Epithelial cell of umbilical artery (primary cell): ENCODE measurements at places on chromosomes 6 and 20. TPM values are rescaled to one million over a fixed set of nuclear protein-coding genes. Genes with fewer than 3 reads are reported as not detected.

The MYBL2 gene
- total RNA-seq: 19.8 and 19.9 TPM in 2 replicates

The CDC25B gene
- total RNA-seq: 10.7 and 14.9 TPM in 2 replicates

The SPDEF gene
- total RNA-seq: not detected in 2 replicates

The NOTCH4 gene
- total RNA-seq: 42.4 and 52.3 TPM in 2 replicates

The DCDC2 gene
- total RNA-seq: under 0.01 and 0.15 TPM in 2 replicates

The OLIG3 gene
- total RNA-seq: not detected in 2 replicates

The GTSF1L gene
- total RNA-seq: 0.32 TPM in 1 of 2 replicates, not detected in the other

The LBP gene
- not detected in 2 replicates for total RNA-seq

The DNAH8 gene
- total RNA-seq: 0.65 and 0.76 TPM in 2 replicates

The FAM209B gene
- not detected in 2 replicates for total RNA-seq

The NMBR gene
- not detected in 2 replicates for total RNA-seq

The PKIB gene
- total RNA-seq: 0.76 and 0.97 TPM in 2 replicates

The NFKBIE gene
- 10.4 and 28.7 TPM in 2 replicates for total RNA-seq

The ROMO1 gene
- total RNA-seq: 164 and 382 TPM in 2 replicates

The IMPG1 gene
- under 0.01 TPM in 1 of 2 replicates, not detected in the other for total RNA-seq

The THBS2 gene
- total RNA-seq: 3.6 and 6.5 TPM in 2 replicates

The RAB44 gene
- not detected in 2 replicates for total RNA-seq

The ABT1 gene
- 24.7 and 26.6 TPM in 2 replicates for total RNA-seq

The CLDN20 gene
- 0.30 TPM in 1 of 2 replicates, not detected in the other for total RNA-seq

The OR11A1 gene
- total RNA-seq: not detected in 2 replicates

The TCP11 gene
- under 0.01 TPM in 1 of 2 replicates, not detected in the other for total RNA-seq

The PRL gene
- total RNA-seq: not detected in 2 replicates

The XKR7 gene
- total RNA-seq: not detected in 2 replicates

The ZNF311 gene
- 0.30 and 0.32 TPM in 2 replicates for total RNA-seq

The PTCHD4 gene
- total RNA-seq: 0.76 and 2.9 TPM in 2 replicates

The SNAI1 gene
- 0.46 and 1.6 TPM in 2 replicates for total RNA-seq

The TDRD6 gene
- not detected in 2 replicates for total RNA-seq

The BMP5 gene
- not detected in 2 replicates for total RNA-seq

The GJA1 gene
- 663 and 1,009 TPM in 2 replicates for total RNA-seq

The KIZ gene
- total RNA-seq: 5.6 and 6.8 TPM in 2 replicates

The NHLRC1 gene
- 2.6 and 3.3 TPM in 2 replicates for total RNA-seq

The BMP7 gene
- total RNA-seq: not detected in 2 replicates

The AGER gene
- total RNA-seq: under 0.01 and 0.46 TPM in 2 replicates

The FAM162B gene
- total RNA-seq: 0.30 TPM in 1 of 2 replicates, not detected in the other

The POU3F2 gene
- total RNA-seq: not detected in 2 replicates

The C6orf163 gene
- total RNA-seq: 0.32 and 0.46 TPM in 2 replicates

The SDC4 gene
- total RNA-seq: 23.4 and 38.3 TPM in 2 replicates

The ASIP gene
- not detected in 2 replicates for total RNA-seq

The PKIG gene
- total RNA-seq: 194 and 363 TPM in 2 replicates

The PPP2R5D gene
- 27.7 and 31.2 TPM in 2 replicates for total RNA-seq

The PLN gene
- under 0.01 TPM in 1 of 2 replicates, not detected in the other for total RNA-seq

The ANKEF1 gene
- total RNA-seq: 1.2 and 1.6 TPM in 2 replicates

The MAP1LC3A gene
- total RNA-seq: 15.8 and 18.5 TPM in 2 replicates

The MGME1 gene
- total RNA-seq: 10.4 and 12.3 TPM in 2 replicates

The ABHD16B gene
- not detected in 2 replicates for total RNA-seq

The VSX1 gene
- not detected in 2 replicates for total RNA-seq

The C20orf144 gene
- 0.32 TPM in 1 of 2 replicates, not detected in the other for total RNA-seq
